ENCODE measurements at places on chromosomes 4 and X.

DNA sequence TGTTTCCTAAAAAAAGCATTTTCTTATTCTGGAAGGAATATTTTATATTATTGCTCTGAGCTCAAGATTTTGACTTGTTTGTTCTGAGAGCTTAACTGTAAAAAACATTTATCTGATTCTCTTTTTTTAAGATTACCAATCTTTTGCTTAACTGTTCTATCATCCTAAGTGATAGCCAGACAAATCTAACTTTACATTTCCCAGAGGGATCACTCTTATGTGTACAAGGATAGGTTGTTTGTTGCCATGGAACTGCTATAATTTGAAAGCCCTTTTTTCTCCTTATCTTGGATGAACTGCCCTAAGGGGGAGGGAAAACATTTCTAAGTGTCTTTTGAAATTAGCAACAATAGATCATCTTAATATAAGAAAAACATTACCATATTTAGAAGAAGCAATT lies 494.7 kb downstream of the TRAM1L1 start:
- DNase-seq = no peak

GRCh38 chr4:1460967-1461868 lies 55.0 kb upstream of the NKX1-1 start:
- no peak for DNase-seq

GRCh38 chrX:84611843-84612636 lies 109.8 kb upstream of the HDX start:
- no peak for DNase-seq

DNA sequence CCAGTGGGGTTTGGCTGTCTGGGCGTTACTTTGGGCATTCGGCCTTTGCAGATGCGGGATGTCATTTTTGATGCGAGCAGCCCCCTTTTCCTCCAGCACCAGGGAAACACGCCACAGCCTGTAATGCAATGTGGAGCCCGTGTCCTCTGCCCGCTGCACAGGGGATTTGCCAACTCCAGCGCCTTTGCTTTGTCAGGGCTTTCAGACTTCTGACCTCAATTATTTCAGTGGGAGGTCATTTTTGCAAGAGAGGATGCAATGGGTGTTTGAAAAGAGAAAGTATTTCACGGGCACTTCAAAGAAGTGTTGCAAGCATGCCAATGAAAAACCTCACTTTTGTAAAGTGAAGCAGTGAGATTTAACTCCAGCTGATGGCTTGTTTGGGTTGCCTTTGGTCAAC lies 11.5 kb downstream of the CLCN4 start:
- no peak for DNase-seq

GRCh38 chrX:25083661-25084060 lies 67.9 kb upstream of the ARX start:
- DNase-seq = no peak

- no peak for DNase-seq
Observed at GRCh38 chr4:80053140-80053910, 19.7 kb downstream of the ANTXR2 start.

DNA sequence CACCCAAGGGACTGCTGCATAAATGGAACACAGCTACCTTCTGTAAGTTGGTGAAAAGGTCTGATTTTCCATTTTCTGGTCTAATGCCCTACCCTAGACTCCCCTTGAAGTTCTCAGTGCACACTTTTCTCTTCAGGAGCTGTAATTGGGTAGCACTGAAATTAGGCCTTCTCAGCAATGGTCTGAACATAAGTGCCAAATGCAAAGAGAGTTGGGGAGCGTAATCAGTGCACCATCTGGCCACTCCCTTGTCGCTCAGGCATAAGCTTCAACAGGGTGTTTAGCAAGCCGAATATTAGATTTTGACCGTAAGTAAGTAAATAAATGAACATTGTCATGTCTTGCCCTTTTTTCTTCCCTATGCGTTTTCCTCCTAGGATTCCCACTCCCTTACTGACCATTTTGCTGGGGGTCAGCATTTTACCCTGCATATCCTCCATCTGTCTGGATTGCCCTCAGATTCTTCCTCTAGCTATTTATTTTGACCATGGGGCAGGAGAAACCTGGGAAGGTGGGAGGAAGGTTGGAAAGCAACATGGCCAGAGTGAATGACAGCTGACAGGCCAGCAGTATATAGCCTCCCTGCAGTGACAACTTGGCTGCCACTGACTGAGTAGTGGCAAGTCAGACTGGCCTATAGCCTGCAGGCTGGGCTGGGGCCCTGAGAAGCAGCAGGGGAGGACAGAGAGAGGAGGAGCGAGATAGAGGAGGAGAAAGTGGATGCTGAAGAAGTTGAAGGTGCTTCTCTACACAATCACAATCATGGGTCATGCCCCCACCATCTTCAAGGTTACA lies 2.7 kb downstream of the NHSL2 start:
- DNase-seq = no peak

- peak; percentile 2 for DNase-seq
Observed at GRCh38 chr4:163681208-163681821, 186.8 kb downstream of the TMA16 start.

GRCh38 chr4:165803005-165803404 lies 70.0 kb upstream of the TLL1 start:
- no peak for DNase-seq

GRCh38 chr4:165052627-165053026 lies 1.0 kb upstream of the TRIM75 start:
- no peak for DNase-seq

GRCh38 chr4:109945056-109945455 lies 32.4 kb downstream of the EGF start:
- no peak for DNase-seq

GRCh38 chr4:120671538-120671937 lies 251.0 kb downstream of the PRDM5 start:
- DNase-seq = no peak

- DNase-seq = no peak
Observed at GRCh38 chrX:24347881-24348280, 12.6 kb upstream of the SUPT20HL1 start.

DNA sequence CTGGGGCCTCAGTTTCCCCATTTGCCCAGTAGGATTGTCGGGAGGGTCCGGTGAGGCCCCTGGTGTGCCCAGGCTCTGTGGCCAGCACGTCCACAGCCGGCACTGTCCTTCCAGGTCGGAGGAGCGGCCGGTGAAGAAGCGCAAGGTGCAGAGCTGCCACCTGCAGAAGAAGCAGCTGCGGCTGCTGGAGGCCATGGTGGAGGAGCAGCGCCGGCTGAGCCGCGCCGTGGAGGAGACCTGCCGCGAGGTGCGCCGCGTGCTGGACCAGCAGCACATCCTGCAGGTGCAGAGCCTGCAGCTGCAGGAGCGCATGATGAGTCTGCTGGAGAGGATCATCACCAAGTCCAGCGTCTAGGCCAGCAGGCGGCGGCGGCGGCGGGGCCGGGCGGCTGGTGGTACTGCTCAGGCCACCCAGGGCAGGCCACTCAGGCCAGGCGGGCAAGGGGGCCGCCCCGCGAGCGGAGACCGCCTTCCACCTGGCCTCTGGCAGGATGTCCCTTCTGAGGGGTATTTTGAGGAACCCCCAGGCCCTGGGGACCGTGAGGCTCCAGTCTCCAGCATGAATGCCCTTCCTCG lies 6.7 kb downstream of the MSANTD1 start:
- DNase-seq = no peak

GRCh38 chrX:30580641-30581040 lies 3.1 kb upstream of the TASL start:
- no peak for DNase-seq

GRCh38 chrX:44223150-44223549 lies 120.3 kb downstream of the EFHC2 start:
- DNase-seq = no peak

GRCh38 chr4:170666909-170667308 lies 577.2 kb upstream of the AADAT start:
- DNase-seq = no peak

GRCh38 chrX:110531873-110532580 lies 173.4 kb downstream of the RTL9 start:
- no peak for DNase-seq

DNA sequence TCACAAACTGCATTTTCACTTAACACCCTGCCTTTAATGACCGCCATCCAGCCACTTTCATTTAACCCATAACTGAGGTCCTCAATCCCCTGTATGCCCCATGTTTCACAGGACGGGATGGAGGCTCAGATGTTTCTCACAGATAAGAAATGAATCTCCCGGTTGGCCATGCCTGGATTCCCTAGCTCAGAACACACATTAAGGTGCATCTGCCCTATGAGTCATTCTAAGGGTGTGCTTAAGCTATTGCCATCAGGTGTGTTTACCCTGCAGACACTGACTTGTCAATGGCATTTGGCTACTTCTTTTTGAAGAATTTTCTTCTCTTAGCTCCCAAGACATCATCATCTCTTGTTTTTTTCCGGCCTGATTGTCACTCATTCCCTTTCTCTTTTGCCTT lies 222.6 kb upstream of the SMIM31 start:
- DNase-seq = no peak

DNA sequence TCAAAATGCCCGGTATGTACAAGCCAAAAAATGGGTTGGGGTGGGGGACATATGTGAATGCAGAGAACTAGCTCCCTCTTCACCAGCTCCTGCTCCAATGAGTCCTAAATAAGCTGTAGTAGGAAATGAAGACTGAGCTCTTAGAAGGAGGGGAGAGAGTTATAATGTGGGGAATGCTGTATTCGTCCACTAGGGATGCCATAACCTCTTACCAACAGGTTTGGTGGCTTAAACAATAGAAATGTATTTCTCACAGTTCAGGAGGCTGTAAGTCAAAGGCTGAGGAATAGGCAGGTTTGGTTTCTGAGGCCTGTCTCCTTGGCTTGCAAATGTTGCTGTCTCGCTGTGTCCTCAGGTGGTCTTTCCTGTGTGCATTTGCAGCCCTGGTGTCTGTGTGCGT lies 4.4 kb upstream of the INPP4B start:
- DNase-seq = no peak

GRCh38 chr4:150510176-150510865 lies 71.6 kb upstream of the MAB21L2 start:
- no peak for DNase-seq

- DNase-seq = no peak
Observed at GRCh38 chrX:15973299-15973698, 118.7 kb upstream of the AP1S2 start.

- no peak for DNase-seq
Observed at GRCh38 chr4:149555799-149556198, 259.8 kb downstream of the IQCM start.

GRCh38 chrX:20280938-20281337 lies 14.2 kb upstream of the RPS6KA3 start:
- DNase-seq = no peak

DNA sequence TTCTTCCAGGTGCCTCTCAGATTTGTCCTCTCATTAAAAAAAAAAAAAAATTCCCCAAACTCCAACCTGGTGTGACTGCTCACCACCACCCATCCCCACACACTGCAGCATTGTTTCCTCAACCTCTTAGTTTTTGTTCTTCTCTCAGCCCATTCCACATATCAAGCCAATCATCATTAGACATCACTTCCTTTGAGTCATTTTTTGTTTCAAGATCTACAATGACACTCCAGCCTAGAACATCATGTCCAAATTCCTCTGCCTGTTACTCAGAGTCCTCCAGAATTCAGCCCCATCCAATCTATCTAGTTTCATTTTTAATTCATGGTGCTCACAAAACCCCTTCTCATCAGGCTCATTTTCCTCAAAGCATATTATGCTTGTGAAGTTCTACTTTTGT lies 262.5 kb upstream of the TEX13A start:
- no peak for DNase-seq

DNA sequence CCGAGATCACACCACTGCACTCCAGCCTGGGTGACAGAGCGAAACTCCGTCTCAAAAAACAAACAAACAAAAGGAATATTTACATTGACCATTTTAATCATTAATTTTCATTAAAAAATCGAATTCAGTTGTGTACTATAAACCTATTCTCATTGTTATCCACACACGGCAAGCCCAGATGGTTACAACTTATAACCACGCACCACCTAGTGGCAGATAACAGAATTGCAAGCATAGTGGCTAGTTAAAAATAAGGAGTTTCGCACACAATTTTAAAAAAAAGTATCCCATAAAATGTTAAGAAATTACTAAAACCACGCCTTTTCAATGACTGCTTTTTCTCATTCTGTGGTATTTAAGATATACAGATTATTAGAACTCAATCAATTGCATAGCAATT lies 25.4 kb downstream of the MBNL3 start:
- DNase-seq = no peak

- DNase-seq = no peak
Observed at GRCh38 chr4:148649652-148650331, 207.6 kb upstream of the NR3C2 start.

DNA sequence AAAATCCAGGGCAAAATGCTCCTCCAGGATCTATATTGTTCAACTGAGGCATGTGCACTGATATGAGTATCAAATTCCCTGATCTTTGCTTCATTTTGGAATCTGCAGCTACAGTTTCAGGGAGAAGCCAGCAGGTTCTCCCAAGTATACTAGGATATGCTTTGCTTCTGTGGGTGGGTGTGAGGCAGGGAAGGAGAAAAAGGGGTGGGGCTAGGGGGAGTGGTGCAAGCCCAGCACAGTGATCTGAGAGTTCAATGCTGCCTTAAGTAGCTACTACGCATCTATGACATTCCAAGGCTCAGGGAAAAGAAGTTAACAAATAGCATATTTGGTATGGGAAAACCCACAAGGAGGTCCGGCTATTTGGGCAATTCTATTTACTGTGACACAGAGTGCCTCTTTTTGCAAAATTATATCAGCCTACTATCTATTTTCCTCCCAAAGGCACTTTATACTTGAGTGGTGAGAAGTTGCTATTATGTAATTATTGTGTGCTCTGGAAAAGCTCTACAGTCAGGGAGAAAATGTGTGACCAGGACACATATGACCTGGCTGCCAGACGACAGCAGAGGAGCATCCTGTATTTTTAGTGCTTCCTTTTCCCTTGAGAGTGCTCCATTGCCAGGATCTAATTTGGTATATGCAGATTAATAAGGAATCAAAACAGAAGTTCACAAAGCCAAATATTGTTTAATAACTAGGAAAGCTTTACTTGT lies 162.0 kb downstream of the RNF150 start:
- DNase-seq = no peak

DNA sequence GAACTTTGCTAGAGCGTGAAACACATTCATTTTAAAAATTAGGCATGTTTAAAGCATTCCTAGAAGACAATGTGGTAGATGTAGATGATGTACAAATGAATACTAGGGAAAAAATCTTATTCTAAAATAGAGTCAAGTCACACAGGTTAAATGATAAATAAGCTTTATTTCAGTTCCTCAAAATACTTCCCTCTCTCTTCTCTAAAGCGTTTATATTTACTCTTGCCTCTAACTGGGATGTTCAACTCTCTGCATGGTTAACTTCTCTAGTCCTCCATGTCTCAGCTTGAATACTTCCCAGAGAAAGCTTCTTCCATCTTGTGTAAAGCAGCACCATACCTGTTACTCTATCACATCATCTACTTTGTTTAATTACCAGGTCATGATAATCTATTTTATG lies 30.9 kb upstream of the GLRA3 start:
- no peak for DNase-seq

- no peak for DNase-seq
Observed at GRCh38 chr4:82140422-82140821, 233.4 kb downstream of the HNRNPD start.

- DNase-seq = no peak
Observed at GRCh38 chr4:138235419-138235952, 6.7 kb downstream of the SLC7A11 start.

DNA sequence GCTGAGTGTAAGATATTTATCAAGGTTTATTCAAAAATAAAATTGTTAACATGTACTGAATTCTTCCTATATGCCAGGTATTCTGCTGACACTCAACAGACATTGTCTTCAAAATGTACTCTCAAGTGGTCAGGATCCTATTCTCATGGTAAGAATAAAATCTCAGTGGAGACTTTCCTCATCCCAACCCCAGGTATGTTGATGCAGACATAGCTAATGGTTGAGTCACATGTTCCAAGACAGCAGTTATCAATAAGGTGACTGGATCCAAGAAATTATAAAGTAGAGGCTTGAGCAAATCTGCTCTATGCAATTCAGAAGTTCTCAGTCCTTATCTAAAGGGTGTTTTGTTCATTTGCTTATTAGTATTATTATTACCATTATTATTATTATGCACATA lies 115.2 kb upstream of the GABRA2 start:
- no peak for DNase-seq

All from stimulated activated CD4-positive, alpha-beta T cell treated with anti-CD3 and anti-CD28 coated beads, Interleukin-1b, Interleukin-23, amount 100 ng/mL, for 1 hour (primary cell).